ENCODE measurements at places on chromosomes 7 and 10. TPM values are rescaled to one million over a fixed set of nuclear protein-coding genes. Genes with fewer than 3 reads are reported as not detected.

Gene STX1A
- total RNA-seq, result 8.8 TPM

Gene APBB1IP
- total RNA-seq, result not detected

Gene HUS1
- total RNA-seq, result 46.6 TPM

DNA sequence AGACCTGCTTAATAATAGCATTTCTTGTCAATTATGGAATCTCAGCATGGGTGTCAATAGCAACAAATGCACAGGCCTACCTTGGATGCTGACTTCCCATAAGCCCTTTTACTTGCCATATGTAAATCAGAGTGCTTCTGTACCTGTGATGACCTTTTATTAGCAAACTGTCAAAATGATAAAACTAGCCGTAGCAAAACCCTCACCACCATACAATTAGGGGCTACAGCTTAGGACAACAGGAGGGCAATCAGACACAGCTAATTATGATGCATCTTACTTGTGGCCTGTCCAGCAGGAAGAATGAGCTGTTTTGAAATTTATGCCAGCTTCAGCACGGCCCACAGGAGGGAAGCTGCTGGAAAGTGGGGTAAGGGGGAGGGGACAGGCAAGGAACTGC is 201.6 kb downstream of the TAX1BP1 start:
- no peak overlapping the region for H3K27ac ChIP-seq
- H3K36me3 ChIP-seq, result no peaks in the 10 kb centered on the region
- no peaks in the 10 kb centered on the region for H3K27me3 ChIP-seq
- no peak overlapping the region for H3K4me3 ChIP-seq
- no peak for DNase-seq
- peaks cover 5% of the 10 kb centered on the region for H3K4me1 ChIP-seq

Gene ACTL6B
- total RNA-seq, result not detected

Measured in SJSA1 (cell line).